ENCODE measurements at places on chromosomes 6 and 20. TPM values are rescaled to one million over a fixed set of nuclear protein-coding genes. Genes with fewer than 3 reads are reported as not detected.

GRCh38 chr6:67952121-67952520, 683.0 kb upstream of the ADGRB3 start:
- no peaks in the 10 kb centered on the region for H3K36me3 ChIP-seq
- H3K4me1 ChIP-seq, result no peaks in the 10 kb centered on the region
- no peak overlapping the region for H3K4me3 ChIP-seq

The FAXC gene
- 2.7 TPM for polyA plus RNA-seq

The CST4 gene
- polyA plus RNA-seq, result not detected

GRCh38 chr6:75566137-75566767, 35.4 kb upstream of the SENP6 start:
- no peak overlapping the region for H3K4me3 ChIP-seq
- H3K27ac ChIP-seq, result no peak overlapping the region
- DNase-seq, result no peak
- no peaks in the 10 kb centered on the region for H3K36me3 ChIP-seq
- H3K4me1 ChIP-seq, result no peaks in the 10 kb centered on the region
- H3K27me3 ChIP-seq, result no peaks in the 10 kb centered on the region

The DCBLD1 gene
- polyA plus RNA-seq, result 14.0 TPM

DNA sequence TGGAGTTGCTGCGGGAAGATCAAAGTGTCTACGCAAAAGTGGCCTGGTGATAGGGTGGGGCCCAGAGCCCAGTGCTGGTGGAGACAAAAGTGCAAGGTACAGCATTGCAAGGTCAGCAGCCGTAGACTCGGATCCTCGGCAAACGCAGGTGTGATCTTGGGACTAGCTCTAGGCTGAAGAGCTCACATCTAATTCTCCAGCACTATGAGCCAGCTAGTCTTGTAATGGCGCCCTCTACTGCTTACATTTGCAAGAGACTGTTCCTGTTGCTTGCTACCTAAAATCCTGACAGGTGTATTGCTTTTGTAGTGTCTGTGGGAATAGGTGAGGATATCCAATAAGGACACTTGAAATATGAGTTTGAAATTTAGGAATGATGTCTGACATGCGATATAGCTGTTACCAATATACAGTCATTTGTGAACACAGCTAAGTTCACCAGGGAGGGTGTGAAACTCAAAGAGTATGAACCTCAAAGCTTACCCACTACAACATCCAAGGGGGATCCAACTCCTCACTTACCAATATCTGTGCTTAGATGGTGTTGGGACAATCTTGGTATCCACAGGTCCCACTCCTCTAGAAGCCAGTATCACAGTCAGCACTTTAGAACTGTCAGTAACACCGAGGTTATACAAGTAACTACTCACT, 58.4 kb downstream of the PDE7B start:
- DNase-seq, result peak; percentile 69
- no peak overlapping the region for H3K27ac ChIP-seq
- no peak overlapping the region for H3K4me3 ChIP-seq
- H3K36me3 ChIP-seq, result no peaks in the 10 kb centered on the region

GRCh38 chr6:143697076-143697800, 19.5 kb downstream of the PHACTR2 start:
- no peaks in the 10 kb centered on the region for H3K27me3 ChIP-seq
- no peak overlapping the region for H3K27ac ChIP-seq
- no peak for DNase-seq
- peaks cover 16% of the 10 kb centered on the region for H3K4me1 ChIP-seq
- H3K36me3 ChIP-seq, result no peaks in the 10 kb centered on the region

GRCh38 chr6:111032484-111033140, 50.8 kb downstream of the RPF2 start:
- H3K4me1 ChIP-seq, result peaks cover 47% of the 10 kb centered on the region
- no peaks in the 10 kb centered on the region for H3K36me3 ChIP-seq
- H3K4me3 ChIP-seq, result no peak overlapping the region
- H3K27ac ChIP-seq, result peak overlapping the region; percentile 56
- no peaks in the 10 kb centered on the region for H3K27me3 ChIP-seq

The ZBTB46 gene
- polyA plus RNA-seq, result 24.1 TPM

Data from cardiac muscle cell (in vitro differentiated cells and primary cell).